C1 segment of cervical spinal cord (tissue), 14 donors: ENCODE measurements at places on chromosomes 7 and 10.

GRCh38 chr7:35748371-35748770 is 52.5 kb upstream of the SEPTIN7 start:
- DNase-seq: no peak

- DNase-seq: no peak
Measured at GRCh38 chr10:35872671-35873070, 230.6 kb upstream of the FZD8 start.

GRCh38 chr7:2008936-2009540 is 223.7 kb downstream of the MAD1L1 start:
- no peak for DNase-seq

DNA sequence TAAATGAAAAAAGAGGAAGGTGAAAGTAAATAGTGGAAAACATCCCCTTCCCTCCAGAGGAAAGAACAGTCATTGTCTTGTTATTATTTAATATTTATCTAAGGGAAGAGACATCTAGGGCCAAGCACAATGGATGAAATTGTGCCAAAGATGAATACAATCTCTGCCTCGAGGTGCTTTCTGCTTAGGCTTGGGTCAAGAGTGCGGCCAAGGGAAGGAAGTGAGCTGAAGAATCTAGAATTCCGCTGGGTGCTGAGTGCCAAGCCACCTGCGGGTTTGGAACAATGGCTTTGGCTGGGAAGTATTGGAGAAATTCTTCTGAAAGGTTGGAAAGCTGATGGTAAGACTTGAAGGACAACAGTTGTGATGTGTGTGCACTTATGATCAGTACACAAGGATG is 531.3 kb upstream of the FZD8 start:
- no peak for DNase-seq

- no peak for DNase-seq
Measured at GRCh38 chr10:130194194-130194990, 58.2 kb downstream of the GLRX3 start.

- DNase-seq: no peak
Measured at GRCh38 chr7:91784469-91784868, 96.0 kb downstream of the MTERF1 start.

GRCh38 chr10:7945469-7946187 is 108.9 kb upstream of the GATA3 start:
- no peak for DNase-seq

DNA sequence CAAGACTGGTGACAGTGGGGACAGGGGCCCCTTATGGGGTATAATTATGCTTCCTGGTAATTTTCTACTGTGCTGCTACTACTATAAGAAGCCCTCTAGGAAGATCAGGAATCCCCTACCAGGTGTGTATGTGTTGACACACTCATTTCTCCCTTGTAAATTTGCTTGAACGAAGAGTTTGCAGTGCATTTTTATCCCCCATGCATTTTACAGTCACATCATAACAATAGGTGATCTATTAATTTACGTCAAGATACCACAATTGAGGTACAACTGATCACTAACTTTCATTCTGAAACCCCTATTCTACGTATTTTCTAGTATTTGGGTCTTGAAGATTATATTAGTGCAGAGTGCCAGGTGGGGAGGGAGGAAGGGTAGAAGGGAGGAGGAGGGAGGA is 252.2 kb downstream of the NSUN6 start:
- no peak for DNase-seq

GRCh38 chr10:20240643-20241042 is 424.4 kb downstream of the PLXDC2 start:
- DNase-seq: no peak

DNA sequence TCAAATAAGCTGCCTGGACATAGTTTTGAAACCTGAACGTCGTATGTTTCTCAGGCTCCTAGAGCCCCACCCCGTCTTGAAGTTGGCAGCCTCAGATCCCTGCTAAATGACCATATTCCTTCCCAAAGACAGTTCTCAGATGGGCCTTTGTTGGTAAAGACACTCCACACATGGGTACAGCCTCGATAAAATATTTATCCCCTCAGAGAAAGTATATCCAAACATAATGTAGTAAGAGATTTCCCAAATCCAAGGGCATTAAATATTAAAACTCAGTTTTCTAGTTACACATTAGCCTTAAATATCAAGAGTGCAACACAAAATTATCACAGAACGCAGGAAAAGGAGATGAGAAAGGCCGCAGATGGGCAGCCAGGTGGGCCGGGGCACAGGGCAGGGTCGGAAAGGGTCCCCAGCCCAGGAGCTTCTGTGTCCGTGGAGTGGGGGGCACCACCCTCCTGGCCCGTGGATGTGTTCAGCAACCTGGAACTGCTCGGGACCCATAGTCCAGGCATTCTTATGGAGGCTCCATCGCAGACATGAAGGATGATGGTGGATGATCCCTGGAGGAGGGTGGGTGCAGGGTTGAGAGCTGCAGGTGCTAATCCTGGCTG is 1.5 kb upstream of the CFAP46 start:
- no peak for DNase-seq

GRCh38 chr7:44629829-44630522 is 23.5 kb downstream of the OGDH start:
- no peak for DNase-seq

- DNase-seq: no peak
Measured at GRCh38 chr10:35613597-35614226, 8.6 kb downstream of the GJD4 start.

- DNase-seq: no peak
Measured at GRCh38 chr7:25855854-25856782, 295.9 kb upstream of the NFE2L3 start.

DNA sequence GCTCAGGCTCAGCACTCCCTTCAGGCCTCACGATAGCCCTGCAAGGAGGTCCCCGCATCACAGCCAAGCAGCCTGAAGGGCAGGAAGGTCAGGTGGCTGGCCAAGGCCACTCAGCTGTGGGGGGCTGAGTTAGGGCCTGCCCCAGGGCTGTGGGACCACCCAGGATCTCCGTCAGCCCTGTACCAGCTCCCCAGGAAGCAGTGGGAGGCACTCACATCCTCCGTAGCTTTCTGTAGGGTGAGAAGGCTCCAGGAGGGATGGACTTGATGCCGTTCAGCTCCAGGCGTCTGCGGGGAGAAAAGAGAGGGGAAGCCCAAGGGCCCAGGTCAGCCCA is 125.9 kb downstream of the SLIT1 start:
- DNase-seq: no peak

GRCh38 chr7:42222125-42222524 is 14.9 kb downstream of the GLI3 start:
- DNase-seq: no peak

- DNase-seq: no peak
Measured at GRCh38 chr7:79489371-79489770, 35.9 kb upstream of the MAGI2 start.

DNA sequence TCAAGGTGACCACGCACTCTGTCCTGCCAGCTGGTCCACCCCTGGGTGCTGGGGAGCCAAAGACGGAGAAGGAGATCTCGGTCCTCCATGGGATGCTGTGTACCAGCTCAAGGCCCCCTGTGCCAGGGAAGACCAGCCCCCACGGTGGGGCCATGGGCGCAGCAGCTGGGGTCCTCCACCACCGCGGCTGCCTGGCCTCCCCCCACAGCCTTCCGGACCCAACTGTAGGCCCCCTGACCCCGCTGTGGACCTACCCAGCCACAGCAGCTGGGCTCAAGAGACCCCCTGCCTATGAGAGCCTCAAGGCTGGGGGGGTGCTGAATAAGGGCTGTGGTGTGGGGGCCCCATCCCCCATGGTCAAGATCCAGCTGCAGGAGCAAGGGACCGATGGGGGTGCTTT is 5.4 kb downstream of the NYAP1 start:
- DNase-seq: no peak

GRCh38 chr10:61164458-61165160 is 220.6 kb upstream of the RHOBTB1 start:
- no peak for DNase-seq

GRCh38 chr10:17712717-17713471 is 39.1 kb upstream of the TMEM236 start:
- DNase-seq: no peak

GRCh38 chr10:51000164-51000563 is 74.1 kb upstream of the PRKG1 start:
- no peak for DNase-seq

DNA sequence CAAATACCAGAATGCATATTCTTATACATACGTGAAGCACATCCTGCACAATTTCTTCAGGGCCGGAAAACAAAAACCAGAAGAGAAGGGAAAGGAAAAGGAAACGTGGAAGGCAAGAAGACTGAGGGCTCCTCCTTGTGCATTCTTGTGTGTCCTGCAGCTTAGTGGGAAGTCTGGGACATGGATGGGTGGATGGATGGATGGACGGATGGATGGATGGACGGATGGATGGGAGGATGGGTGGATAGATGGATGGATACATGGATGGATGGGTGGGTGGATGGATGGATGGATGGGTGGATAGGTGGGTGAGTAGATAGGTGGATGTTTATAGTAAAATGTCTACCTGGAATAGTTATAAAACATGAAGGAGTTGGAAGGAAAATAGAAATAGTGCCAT is 30.8 kb upstream of the SLC35B4 start:
- no peak for DNase-seq

DNA sequence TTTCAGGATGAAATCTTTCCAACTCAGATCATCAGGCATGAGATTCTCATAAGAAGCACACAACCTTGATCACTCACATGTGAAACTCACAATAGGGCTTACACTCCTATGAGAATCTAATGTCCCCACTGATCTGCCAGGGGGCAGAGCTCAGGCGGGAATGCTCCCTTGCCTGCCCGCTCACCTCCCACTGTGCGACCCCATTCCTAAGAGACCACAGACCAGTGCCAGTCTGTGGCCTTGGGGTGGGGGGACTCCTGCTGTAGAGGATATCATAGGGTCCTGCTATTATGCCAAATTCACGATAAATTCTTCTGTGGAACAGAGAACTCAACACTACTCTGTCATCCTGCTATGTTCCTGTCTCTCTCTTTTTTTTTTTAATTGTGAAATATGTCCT is 5.2 kb upstream of the RASGEF1A start:
- no peak for DNase-seq

DNA sequence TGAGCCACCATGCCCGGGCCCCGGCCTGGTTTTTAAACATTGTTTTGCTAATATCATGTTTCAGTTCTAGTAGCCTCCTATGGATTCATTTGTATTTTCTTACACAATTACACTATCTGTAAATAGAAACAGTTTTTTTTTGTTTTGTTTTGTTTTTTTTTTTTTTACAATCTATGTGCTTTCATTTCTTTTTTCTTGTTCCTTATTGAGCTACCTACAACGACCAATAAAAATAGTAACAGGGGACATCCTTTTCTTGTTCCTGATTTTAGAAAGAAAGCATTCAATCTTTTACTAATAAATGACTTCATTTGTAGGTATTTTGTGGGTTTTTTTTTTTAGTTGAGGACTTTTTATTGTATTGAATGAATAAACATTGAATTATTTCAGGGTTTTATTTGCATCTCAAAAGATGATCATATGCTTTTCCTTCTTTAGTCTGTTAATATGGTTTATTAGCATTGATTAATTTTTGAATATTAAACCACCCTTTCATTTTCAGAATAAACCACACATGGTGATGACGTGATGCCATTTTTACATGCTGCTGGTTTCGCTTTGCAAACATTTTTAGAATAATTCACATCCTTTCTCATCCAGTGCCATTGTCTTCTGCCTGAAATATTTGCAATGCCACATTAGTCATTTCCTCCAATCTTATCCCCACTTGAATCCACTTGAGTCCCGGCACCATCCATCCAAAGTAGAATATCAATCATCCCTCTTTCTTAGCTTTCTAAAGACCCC is 18.1 kb upstream of the AKR1E2 start:
- DNase-seq: no peak

DNA sequence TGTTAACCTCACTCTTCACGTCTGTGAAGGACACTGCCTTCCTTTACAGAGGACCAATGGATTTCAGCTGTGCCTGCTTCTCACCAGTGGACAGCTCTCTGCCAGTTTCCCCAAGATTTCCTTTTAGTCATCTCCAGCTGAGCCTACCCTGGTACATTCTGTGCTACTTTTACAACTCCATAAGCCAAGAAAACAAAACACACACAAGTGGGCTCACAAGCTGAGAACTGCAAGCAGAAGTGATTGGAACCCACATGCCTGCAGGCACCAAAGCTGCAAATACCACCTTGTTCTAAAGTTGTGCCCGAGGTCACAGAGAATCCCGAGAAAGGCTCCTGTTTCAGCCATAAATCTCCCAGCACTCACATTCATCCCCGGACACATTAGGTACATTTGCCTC is 636.8 kb downstream of the PHTF2 start:
- DNase-seq: no peak

DNA sequence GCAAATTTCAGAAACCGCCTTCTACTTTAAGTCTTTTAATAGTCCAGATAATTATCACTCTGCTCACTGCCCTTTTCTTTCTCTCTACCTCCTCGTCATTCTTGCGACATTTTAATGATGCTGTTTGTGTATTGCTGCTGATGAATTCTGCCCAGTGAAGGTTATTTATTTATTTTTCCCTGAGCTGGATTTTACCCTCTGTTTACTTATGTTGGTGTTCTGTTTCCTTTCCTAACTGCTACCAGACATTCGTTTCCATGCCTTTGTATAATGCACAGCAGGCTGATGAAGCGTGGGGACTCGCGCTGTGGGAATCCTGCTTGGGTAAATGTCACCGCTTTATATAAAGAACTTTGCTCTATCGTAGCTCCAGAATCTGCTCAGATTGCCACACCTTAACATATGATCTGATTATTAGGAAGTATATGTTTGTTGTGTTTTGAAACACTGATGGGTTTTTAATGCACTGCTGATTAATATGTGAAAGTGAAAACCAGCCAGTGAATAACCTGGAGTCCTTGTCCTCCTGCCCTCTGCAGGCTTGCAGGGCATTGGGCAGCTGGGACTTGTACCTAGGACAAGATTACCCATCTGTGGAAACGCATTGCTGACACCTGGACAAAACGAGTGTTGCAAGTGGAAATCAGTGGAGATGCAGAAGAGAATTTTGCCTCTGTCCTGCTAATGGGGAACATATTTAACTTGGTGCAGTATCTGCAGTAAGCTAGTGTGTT is 291.5 kb downstream of the SDK1 start:
- no peak for DNase-seq

- no peak for DNase-seq
Measured at GRCh38 chr10:11282156-11282555, 264.5 kb downstream of the CELF2 start.

DNA sequence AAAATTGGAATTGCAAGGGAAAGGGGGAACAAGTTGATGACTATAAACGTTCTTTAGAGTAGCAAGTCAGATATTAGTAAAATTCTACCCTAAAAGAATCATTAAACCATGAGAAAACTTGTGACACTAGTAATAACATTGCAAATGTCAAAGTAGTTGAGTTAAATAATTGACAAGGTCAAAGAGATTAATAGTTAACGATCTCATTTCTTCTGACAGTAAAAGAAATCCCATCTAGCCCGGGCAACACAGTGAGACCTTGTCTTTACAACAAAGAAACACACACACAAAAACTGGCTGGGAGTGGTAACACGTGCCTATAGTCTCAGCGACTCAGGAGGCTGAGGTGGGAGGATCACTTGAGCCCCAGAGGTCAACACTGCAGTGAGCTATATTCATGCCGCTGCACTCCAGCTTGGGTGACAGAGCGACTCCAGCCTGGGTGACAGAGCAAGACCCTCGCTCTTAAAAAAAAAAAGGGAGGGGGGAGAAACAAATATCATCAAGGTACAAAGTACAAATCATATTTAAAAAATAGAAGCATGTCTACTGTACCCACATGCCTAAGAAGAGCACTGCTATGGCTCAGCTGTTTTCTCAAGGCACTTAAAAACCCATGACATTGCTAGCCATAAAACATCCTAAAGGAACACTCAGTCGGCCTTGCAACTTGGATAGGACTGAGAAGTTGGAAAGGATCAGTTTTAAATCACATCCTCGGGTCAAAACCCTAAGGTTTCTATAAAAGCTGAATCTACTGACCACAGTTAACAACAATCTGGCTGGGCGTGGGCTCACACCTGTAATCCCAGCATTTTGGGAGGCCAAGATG is 401.1 kb downstream of the PARD3 start:
- DNase-seq: no peak
